ENCODE measurements at places on chromosomes 4 and X.

- no peak for DNase-seq
Measured at GRCh38 chrX:53440101-53440500, 5.9 kb upstream of the HSD17B10 start.

GRCh38 chrX:123601437-123601836, 131.4 kb downstream of the THOC2 start:
- no peak for DNase-seq

DNA sequence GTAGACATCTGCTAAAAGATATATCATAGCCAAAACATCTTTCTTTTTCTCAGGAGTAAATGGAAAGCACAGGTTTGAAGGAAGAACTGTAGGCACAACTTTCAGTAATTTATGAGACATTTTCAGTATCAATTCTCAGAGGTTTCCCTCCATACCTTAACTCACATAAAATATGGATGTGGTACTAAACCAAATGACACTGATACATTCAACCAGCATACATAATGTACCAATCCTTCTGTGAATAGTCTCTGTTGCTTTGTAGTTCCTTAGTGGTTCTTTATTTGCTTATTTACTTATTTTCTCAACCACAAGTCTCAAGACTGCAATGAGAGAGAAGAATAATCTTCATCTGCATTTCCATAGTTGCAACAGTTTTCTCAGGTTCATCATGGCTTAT, 96.1 kb downstream of the ARHGAP24 start:
- DNase-seq = no peak

- no peak for DNase-seq
Measured at GRCh38 chr4:174212061-174212460, 71.4 kb downstream of the FBXO8 start.

- peak; percentile 38 for DNase-seq
Measured at GRCh38 chrX:48897157-48897624, 377 bp downstream of the TIMM17B start.

DNA sequence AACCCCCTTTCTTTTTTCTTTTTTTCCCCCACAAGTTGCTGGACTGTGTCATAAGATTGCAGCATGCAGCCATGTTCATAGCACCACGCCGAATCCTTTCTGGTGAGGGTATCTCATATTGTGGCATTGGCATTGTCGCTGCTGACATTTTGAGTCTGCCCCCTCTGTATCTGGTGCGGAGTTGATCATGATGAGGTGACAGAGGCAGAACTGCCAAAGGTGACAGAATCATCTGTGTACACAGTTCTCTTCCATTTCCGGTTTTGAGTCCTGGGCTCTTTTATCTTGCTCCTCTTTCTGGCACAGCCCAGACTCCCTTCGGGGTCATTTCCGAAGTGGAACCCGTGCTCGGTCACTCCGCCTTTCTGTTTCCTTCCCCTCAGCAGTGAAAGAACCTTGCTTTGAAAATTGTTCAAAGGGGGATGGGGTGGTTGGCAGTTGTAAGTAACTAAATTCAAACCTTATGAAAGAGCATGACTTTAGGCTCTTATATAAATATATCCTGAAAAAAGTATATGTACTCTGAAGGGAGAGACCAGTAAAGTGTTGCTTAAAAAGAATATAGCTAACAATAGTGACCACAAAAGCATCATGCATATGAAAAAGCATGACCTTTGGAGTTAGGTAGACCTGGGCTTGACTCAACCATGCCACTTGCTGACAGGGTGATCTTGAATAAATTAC, 55.0 kb upstream of the BMP2K start:
- peak; percentile 53 for DNase-seq
